Right lobe of liver (tissue), 6 donors: ENCODE measurements at places on chromosomes 12 and 14.
A peak's percentile ranks its signal among the peaks of the same experiment; 100 is the strongest.

- DNase-seq = no peak
Measured at GRCh38 chr12:40819436-40820108, 127.3 kb downstream of the CNTN1 start.

DNA sequence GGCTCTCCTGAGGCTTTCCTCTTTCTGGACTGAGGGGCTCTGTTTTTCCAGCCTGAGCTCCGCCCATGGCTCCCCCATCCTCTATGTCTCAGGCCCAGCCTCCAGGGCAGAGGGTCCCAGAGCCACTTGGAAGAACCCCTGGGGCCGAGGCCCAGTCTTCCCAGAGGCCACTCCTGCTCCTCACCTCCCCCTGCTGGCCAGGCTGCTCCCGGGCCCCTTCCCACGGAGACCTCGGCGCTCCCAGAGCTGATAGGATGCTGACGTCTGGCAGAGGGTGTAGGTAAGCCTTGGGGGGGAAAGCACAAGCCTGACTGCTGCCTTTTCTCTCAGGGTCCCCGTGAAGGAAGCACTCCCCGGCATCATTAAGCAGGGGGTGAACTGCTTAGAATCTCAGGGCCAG, 51.4 kb downstream of the ERH start:
- DNase-seq = peak; percentile 54

- no peak for DNase-seq
Measured at GRCh38 chr12:124248941-124249825, 45.7 kb upstream of the RFLNA start.

GRCh38 chr14:29637411-29637810, 290.2 kb downstream of the PRKD1 start:
- no peak for DNase-seq

DNA sequence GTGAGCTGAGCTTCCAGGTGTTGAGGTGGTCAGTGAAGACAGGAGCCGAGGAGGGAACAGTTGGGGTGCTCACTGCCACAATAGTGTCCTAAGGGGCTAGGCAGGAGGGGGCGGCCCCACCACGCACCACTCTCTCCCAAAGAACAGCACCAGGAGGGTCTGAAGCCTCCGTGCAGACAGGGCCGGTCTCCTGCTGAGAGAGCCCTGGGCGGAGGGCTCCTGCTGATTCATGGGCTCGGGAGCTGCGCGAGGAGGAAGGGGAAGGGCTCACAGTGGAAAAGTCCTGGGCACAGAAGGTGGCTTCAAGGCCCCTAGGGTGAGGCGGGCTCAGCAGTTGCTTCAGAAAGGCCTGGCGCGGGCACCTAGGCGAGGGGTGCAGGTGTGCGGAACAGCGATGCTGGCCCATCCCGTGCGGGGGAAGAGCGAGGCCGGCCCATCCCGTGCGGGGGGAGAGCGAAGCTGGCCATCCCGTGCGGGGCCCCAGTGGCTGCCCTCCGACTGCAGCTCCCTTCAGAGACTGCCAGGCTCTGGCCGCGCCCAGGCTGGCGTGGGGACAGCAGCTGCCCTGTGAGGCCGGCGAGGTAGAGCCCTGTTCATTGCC, 176.7 kb downstream of the ADGRD1 start:
- peak; percentile 33 for DNase-seq

DNA sequence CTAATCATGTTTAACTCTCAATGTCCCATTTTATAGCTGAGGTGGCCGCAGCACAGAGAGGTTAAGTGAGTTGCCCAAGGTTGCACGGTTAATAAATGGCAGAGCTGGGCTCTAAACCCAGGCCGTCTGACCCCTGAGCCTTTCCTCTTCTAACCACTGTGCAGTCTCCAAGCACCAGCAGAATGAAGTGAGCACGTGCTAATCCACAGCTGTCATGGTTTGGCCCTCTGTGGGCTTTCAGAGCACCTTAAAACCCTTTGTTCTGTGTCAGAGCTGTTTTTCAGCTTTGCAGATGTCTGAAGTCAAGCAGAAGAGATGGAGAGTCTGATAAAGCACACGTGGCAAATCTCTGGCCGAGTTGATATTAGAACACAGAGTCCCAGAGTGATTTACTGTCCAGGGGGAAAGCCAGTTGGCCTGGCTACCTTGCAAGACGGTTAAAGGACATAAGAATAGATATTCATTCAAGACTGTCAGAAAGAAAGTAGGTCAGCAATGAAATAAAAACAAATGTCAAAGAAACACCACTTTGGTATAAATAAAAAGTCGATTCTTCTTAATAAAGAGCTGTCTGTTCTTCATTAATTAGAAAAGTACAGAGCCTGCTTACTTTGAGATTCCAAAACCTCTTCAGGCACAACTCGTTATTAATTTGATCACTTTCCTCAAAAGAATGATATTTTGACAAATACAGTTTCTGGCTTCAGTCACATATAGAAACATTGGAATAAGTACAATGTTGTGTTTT, 107.3 kb downstream of the CRADD start:
- DNase-seq = no peak

- DNase-seq = peak; percentile 53
Measured at GRCh38 chr14:30874120-30874998, at the start of gene COCH. Gene COCH (plus strand): TSS chr14:30874559. CDS start chr14:30874939, 380 bp downstream.

DNA sequence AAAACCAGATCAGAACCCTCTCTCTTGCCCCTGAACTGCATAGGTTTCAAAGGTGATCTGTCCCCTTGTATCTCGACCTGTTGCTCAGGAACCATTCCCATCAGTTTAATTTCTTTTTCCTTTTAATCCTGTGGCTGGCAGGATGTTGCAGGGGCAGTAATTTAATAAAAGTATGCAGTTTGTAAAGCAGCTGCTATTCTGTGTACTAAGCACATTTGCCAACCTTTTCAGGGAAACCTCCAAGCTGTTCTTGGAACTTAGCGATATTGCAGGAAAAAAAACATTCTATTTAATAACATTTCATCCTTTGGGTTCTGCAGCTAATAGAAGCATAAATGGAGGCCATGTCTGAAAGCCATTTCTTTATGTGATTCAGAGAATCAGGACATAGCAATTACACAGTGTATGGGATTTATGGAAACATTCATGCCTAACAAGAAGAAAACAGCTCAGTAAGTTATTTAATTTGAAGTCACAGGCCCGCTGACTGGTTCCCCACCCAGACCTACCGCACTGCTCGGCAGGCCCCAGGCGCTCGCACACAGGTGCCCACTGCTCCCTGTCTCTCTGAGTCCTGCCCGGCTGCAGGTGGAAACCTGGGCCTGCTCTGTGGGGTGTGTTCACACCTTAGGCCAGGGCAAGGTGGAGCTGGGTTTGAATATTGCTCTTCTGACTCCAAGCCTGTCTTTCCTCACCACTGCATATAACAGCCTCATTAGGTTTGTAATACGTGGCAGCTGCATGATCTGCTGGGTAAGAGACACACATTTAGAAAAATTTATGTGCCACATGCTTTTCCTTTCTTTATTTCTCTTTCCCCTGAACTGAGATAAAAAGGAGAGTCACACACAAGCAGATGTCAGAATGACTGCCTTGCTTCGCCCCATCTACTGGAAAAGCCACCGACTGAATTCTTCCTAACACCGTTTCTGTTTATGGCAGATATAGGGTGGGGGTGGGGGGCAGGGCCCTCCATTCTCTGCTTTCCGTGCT, 119.7 kb downstream of the SLC25A47 start:
- DNase-seq = no peak

- no peak for DNase-seq
Measured at GRCh38 chr14:24978862-24979724, 70.9 kb downstream of the STXBP6 start.

GRCh38 chr12:112904571-112904970, 2.2 kb upstream of the OAS1 start:
- DNase-seq = no peak

DNA sequence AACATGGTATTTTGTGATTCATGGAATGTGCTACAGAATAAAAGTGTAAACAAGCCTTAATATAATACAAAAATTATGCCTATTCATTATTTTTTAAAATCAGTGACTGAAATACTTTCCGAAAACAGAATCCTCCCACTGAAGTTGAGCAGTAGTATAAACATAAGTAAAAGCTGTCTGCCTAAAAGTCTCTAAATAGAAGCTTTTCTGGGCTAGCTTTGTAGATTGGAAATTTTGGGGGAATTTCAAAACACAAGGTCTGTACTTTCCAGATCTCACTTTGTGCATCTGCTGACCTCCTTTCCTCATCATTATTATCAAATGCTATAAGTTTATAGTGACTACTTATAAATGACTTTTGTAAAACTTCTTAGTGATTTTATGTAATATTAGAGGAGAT, 80.4 kb upstream of the TRHDE start:
- no peak for DNase-seq

- no peak for DNase-seq
Measured at GRCh38 chr14:24692382-24693352, 58.7 kb upstream of the GZMB start.

- DNase-seq = no peak
Measured at GRCh38 chr12:54162741-54163140, 26.0 kb downstream of the SMUG1 start.

GRCh38 chr14:69246331-69246730, 13.6 kb upstream of the GALNT16 start:
- DNase-seq = no peak

- DNase-seq = no peak
Measured at GRCh38 chr14:99516871-99517642, 35.8 kb downstream of the CCNK start.

DNA sequence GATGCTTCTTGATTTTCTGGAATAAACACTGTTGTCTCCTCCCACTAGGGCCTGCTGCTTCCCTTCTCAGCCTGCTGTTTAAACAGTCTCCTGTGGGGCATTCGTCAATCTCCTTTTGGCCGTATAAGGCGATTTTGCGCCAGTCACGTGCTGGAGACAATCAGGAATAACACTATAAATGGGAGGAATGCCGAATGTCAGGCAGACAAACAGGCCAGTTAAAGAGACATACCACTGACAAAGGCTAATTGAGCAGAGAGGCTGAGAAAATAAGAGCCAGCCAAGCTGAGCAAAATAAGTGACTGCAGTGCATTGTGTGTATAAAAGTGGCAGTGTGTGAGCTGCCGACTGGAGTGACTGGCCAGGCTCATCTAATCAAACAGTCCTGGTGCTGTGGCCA, 23.3 kb downstream of the DMAC2L start:
- no peak for DNase-seq

GRCh38 chr12:127550271-127550670, 716.7 kb upstream of the TMEM132C start:
- DNase-seq = no peak

GRCh38 chr14:23469906-23470403, 452 bp downstream of the NGDN start:
- DNase-seq = no peak

DNA sequence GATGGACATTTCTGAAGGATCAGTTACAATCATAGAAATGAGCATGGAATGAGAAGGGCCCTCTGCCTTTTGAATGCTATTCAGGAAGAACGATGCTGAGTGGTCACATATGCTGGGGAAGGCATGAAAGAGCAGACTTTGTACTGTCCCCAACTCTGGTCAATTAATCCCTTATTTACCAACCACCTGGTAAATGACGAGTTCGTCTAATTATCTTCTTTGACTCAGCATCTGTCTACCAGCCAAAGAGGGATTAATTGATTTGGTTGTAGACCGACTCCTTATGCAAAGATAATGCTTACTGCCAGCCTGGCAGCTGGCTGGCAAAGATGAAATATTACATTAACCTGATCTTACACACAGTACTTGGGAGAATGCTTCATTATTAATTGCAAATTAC, 152.2 kb downstream of the CHST11 start:
- DNase-seq = no peak

DNA sequence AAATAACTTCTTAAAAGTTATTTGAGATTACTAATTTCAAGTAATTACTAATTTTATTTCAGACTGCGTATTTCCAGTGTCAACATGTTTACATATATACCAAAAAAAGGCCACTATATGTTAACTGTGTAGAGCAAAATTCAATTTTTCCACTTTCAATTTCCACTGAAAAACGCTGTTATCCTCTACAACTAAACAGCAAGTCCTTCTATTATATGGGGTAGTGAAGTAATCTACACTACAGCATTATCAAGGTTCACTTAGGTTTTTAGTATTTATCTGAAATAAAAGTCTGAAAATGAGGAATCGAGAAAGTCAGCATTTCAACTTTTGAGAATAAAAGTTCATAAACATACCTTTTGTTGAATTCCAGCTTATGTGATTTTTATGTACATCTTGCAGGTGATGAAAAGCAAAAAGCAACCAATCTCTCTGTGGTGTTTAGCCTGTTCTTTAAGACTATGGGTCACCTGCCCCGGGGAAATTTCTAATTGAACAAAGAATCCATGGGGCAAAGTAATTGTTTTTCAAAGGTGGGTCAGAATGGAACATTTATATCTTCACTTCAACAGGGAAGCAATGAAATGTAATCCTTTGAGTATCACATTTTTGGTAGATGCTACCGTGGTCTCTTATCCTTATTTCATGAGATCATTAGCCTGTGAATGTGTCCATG, 3.3 kb downstream of the BTG1 start:
- DNase-seq = no peak

- no peak for DNase-seq
Measured at GRCh38 chr12:13046964-13047363, 2.8 kb downstream of the FAM234B start.

GRCh38 chr12:67666605-67667004, 18.1 kb downstream of the DYRK2 start:
- no peak for DNase-seq

DNA sequence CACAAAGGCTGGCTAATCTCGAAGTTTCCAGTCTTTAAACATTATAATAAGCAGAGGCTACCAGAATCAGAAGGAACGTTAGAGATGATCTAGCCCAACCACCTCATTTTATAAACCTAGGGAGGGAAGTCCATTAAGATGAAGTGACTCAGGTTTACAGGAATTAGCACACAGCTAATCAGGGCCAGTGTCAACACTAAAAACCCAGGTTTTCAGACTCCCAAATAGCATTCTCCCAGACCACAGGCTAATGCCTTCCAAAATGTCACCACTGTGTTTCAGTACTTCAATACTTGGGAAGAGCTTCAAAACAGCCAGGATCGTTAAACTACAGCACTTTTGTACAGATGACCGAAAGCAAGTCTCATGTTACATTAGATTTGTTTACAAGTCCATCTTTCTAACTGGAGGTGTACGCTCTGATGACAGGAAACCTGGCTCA, 89.2 kb downstream of the FOXN3 start:
- DNase-seq = no peak

DNA sequence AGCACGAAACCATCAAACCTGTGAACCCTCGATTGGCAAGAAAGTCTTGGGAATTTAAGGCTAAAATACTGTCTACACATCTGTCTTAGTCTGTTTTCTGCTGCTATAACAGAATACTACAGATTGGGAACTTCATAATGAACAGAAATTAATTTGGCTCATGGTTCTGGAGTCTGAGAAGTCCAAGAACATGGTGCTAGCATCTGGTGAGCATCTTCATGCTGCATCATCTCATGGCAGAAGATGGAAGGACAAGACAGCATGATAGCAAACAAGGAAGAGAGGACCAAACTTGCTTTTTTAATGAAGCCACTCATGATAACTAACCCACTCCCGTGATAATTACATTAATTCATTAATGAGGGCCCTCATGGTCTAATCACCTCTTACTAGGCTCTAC, 102.0 kb upstream of the CDKN3 start:
- no peak for DNase-seq

DNA sequence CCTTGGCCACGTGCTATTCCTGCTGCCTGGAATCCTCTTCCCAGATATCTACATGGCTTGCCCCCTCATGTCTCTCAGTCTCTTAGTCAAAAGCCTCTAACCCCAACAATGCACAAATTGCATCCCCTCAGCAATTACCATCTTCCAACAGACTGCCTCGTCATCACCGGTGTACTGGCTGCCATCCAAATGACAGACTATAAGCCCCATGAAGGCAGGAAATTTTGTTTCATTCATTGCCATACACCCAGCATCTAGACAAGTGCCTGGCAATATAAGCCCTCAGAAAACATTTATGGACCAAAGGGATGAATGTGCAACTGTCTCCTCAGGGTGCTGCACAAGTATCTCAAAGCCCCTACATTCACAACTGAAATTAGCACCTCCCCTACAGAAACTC, 5.8 kb downstream of the GLT8D2 start:
- no peak for DNase-seq
